Uterus (tissue), 4 donors: ENCODE measurements at places on chromosomes 16 and 17.

DNA sequence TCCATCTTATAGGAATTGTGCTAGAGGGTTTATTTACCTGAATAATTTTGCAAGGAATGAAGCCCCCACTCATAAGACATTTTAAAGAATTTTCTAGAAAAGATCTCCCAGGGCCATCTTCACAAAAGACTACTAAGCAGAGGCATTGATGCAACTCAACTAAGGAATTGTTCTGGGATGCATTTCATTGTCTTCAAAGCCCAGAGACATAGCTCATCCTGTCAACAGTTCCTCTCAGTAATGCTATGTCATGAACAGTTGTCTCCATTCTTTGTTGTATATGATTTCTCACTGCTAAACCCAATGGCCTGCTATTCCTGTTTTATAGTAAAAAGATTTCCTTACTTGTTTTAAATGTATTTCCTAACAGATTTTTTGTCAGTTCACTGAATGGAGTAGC, 136.8 kb upstream of the RBL2 start:
- no peak for DNase-seq

GRCh38 chr17:48023400-48024148, 14.0 kb downstream of the COPZ2 start:
- DNase-seq, result peak; percentile 58

DNA sequence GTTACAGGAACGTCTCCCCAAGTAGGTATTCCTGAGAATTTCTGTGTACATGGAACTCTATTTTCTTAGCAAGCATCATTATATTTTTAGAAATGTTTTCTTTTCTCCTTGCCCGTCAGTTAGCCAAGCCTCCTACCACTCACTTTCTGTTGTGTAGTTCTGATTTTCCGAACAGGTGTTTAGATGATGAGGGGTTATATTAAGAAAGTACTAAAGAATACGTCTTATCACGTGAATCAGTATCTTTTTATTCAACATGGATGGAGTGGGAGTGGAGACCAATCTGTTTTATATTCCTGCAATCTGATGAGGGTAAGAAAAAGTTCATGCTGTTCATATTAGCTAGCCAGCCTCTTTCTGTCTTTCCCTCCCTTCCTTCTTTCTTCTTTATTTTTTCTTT, 29.4 kb downstream of the MSI2 start:
- DNase-seq, result no peak

DNA sequence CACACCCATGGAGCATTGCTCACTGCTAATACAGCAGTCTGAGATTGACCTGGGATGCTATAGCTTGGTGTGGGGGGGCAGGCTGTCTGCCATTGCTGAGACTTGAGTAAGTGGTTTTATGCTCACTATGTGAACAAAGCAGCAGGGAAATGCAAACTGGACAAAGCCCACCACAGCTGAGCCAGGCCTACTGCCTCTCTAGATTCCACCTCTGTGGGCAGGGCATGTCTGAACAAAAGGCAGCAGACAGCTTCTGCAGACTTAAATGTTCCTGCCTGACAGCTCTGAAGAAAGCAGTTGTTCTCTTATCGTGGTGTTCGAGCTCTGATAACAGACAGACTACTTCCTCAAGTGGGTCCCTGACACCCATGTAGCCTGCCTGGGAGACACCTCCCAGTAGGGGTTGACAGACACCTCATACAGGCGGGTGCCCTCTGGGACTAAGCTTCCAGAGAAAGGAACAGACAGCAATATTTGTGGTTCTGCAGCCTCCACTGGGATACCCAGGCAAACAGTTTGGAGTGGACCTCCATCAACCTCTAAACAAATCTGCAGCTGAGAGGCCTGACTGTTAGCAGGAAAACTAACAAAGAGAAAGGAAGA, 2204.8 kb downstream of the TP53TG3F start:
- no peak for DNase-seq

GRCh38 chr16:69726313-69727060, at the start of gene NQO1:
Gene NQO1, minus strand, starts transcription at chr16:69726560. Its CDS starts 121 bp downstream, at chr16:69726439.
- DNase-seq, result peak; percentile 91

DNA sequence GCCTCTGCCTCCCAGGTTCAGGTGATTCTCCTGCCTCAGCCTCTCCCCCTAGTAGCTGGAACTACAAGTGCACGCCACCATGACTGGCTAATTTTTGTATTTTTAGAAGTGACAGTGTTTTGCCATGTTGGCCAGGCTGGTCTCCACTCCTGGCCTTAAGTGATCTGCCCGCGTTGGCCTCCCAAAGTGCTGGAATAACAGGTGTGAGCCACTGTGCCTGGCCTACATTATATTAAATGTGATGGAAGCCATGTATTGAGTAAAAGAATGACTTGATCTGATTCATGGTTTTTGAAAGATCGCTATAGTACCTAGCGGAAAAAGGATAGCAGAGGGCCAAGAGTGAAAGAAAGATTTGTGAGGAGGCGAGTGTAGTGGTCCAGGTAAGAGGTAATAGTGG, 2.7 kb upstream of the PPM1D start:
- no peak for DNase-seq

- DNase-seq, result no peak
These were observed 31.8 kb downstream of the MRPS23 start for GRCh38 chr17:57818066-57818465.

- no peak for DNase-seq
These were observed 217.7 kb upstream of the CDH8 start for GRCh38 chr16:62253966-62254365.

DNA sequence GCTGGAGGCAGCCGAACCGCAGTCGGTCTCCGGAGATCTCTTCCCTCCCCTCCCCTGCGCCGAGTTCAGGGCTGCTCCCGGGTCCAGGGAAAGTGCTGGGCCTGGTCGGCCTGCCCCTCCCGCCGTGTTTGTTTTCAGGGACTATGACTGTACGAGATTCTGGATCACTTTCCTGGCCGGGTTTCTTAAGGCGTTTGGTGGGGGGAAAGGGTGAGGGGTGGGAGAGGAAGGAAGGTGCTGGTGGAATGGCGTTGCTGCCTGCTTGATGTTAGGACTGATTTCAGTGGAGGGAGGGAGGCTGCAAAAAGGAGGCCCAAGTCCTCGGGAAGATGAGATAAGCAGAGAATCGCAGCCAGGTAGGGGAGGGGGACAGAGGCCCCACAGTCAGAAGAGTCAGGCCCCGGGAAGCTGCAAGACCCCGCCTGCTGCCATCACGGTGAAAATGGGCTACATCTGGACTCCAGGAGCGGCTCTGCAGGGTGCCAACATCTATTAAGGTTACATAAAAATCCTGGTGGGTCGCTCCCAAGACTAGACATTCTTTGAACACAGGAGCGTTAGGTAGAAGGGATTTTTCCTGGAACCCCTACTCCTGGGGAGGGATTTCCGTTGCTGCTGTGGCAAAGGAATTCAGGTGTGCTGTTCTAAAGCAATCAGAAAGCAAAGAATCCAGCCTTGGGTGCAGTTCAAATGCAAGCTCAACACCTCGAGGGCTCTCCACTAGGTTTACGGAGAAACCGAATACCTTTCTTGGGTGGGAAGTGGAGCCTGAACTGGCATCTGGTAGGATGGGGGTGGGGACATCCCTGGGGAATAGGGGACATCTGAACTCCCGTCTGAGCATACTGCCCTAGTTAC, 1.2 kb downstream of the ARHGAP44 start:
- DNase-seq, result no peak

- DNase-seq, result no peak
These were observed 22.2 kb upstream of the ADCY7 start for GRCh38 chr16:50244140-50244503.

DNA sequence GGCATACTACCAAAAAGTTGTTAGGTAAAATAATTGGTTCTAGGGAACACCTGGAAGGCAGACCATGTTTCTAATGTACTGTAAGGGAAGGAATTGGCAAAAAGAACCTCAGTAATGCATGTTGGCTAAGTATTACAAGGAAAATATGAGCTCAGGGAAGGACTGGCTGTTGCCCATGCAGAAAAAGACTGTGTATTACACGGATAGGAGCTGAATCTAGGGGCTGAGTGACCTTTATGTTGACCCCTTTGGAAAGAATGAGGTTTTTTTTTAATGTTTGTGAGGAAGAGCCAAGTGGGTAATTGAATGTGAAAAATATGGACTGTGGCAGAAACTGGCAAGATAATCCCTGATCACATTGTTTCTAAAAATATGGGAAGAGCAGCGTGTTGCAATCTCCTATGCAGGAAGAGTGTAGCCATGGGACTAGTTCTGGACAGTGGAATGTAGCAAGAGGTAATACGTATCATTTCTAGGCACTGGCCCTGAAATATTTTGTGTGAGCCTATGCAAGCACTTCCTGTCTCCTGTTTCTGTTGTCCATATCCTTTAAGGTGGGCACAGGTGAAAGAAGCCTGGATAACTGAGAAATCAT, 95.1 kb upstream of the CNTNAP4 start:
- no peak for DNase-seq

DNA sequence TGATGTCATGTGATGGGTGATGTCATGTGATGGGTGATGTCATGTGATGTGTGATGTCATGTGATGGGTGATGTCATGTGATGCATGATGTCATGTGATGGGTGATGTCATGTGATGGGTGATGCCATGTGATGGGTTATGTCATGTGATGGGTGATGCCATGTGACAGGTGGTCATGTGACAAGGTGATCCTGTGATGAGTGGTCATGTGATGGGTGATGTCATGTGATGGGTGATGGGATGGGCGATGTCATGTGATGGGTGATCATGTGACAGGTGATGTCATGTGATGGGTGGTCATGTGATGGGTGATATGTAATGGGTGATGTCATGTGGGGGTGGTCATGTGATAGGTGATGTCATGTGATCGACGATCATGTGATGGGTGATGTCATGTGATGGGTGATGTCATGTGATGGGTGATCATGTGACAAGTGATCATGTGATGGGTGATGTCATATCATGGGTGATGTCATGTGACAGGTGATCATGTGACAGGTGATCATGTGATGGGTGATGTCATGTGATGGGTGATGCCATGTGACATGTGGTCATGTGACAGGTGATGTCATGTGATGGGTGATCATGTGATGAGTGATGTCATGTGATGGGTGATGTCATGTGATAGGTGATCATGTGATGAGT, 17.2 kb downstream of the CD300LB start:
- no peak for DNase-seq

GRCh38 chr16:3580686-3581085, 3.5 kb upstream of the NLRC3 start:
- DNase-seq, result peak; percentile 43

GRCh38 chr17:50129728-50130558, at the start of gene SAMD14:
Gene SAMD14, minus strand, starts transcription at chr17:50130160. Its CDS starts 5,201 bp downstream, at chr17:50124959.
- DNase-seq, result no peak

DNA sequence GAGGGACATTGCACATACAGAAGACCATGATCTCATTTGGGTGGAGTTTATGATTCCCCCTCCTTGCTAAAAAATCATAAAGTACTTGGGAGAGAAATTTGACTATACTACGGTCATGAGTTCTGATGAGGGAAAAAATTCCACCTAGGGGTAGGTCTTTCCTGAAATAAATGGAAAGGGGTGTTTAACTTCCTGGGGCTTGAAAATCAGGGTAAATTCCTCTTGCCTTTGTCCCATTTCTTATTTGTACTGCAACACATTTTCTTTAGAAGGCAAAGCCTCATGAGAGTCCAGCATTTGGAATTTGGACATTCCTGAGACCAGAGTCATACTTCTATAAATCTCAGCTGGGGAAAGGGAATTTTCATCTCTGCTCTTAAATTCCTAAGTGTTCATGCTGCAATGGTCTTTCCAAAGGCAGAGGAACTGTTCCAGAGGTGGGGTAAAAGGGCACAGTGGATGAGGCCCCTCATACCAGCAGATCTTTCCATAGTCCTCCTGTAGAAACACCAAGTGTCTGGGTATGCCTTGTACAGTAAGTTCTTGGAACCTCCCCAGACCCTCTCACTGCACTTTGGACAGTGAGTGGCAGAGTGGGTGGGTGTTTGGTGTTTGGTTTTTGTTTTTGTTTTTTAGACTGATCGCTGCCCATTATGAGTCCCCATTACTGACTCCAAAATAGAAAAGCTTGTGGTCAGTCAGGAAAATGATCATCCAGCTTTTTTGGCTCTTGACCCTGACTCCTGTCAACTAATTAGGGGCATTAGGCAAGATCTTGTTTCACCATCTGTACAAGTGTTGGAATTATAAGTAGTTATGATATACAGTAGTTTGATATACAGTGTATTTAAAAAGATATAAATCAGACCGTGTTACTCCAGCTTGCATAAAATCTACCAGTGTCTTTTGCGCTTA, 6.0 kb downstream of the LYRM1 start:
- DNase-seq, result peak; percentile 54

GRCh38 chr17:8222380-8222629, 11.9 kb upstream of the AURKB start:
- DNase-seq, result no peak

DNA sequence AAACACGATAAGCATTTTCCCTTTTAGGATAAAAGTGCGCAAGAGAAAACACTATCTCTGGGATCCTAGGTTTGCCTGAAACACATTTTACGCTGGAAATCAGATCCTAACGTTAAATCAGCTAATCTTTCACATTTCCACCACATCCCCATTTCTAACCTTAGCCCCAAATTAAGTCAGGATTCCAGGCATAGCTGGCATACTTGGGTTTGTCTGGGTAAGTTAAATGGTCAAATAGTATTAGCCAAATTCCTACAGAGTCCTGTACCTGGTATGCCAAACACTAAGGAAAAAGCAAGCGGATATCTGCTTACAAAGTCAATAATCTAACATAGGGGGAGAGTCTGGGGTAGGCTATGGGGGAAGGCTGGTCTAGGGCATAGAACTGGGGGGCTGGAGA, 557.4 kb upstream of the ZFHX3 start:
- DNase-seq, result no peak

GRCh38 chr17:31074772-31075555, 19.8 kb upstream of the NF1 start:
- DNase-seq, result no peak

GRCh38 chr17:79361221-79361734, 249.6 kb downstream of the RBFOX3 start:
- no peak for DNase-seq
